ENCODE measurements at places on chromosomes 1 and 21.

GRCh38 chr21:27519361-27519760 is 552.5 kb upstream of the ADAMTS5 start:
- DNase-seq, result peak; percentile 92

DNA sequence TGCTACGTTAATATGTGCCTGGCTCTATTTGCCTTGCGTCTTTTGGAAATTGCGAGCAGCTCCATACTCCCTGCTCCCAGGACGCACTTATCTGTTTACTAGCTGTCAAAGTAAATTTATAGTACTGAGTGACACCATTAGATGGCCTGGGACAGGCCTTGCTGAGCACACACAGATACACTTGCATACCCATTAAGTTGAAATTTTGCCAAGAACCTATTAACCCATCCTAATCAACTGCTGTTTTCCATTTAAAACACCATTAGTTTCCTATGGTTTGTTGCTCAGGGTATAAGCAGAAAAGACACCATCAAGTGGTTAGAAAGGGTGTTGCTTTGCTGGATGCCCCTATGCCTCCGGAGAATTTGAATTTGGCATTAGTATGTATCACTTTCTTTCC is 187.3 kb downstream of the SLC44A5 start:
- no peak for DNase-seq

DNA sequence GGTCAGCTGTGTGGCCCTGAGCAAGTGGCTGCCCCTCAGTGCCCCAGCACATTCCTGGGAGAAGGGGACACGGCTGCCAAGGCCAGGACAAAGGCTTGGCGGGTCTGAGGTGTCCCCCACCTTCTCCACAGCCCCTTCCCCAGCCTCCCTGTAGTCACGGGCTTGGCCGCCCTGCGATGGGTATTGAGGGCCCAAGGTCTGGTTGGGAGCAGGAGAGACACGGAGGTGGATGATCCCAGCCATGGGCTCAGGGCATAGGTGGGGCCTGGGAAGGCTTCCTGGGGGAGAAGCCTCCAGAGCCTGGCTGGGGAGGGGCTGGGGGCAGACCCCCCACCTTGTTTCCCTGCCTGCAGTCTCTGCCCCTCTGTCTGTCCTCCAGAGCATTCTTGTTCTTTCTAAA is 27.0 kb downstream of the TTC39A start:
- DNase-seq, result no peak

GRCh38 chr1:203305809-203306088 is 430 bp downstream of the BTG2 start:
- DNase-seq, result no peak

GRCh38 chr1:30750731-30751291 is 6.8 kb downstream of the LAPTM5 start:
- DNase-seq, result no peak

GRCh38 chr1:193358419-193358818 is 172.0 kb upstream of the B3GALT2 start:
- DNase-seq, result no peak

DNA sequence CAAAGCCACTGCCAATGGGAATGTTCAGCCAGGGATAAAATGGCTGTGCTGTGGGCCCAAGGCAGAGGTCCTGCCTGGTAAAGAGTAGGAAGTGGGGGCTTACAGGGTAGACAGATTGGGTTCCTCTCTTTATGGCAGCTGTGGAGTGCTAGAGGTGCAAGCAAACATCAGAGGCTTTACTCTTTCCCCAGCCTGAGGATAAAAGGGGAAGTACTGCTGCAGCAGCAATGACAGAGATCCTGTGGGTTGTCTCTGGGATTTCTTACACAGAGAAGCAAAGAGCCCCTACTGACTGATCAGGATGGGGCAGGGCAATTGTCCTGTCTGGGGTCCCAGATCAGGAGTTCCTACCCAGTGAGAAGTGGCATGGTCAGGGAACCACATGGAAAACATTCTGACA is 54.2 kb downstream of the DRAM2 start:
- DNase-seq, result no peak

GRCh38 chr1:77925518-77925917 is 37.1 kb downstream of the NEXN start:
- no peak for DNase-seq

DNA sequence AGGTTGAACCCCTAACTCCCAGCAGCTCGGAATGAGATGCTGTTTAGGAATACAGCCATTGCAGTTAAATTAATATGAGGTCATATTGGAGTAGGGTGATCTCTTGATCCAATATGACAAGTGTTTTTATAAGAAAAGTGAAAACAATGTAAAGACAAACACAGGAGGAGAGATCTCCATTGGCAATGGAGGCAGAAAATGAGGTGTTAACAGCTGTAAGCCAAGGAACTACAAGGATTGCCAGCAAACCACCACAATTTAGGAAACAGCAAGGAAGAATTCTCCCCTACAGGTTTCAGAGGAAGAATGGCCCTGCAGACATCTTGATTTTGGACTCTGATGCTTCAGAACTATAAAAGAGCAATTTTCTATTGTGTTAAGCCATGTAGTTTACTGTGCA is 774.3 kb downstream of the MRPL39 start:
- no peak for DNase-seq

DNA sequence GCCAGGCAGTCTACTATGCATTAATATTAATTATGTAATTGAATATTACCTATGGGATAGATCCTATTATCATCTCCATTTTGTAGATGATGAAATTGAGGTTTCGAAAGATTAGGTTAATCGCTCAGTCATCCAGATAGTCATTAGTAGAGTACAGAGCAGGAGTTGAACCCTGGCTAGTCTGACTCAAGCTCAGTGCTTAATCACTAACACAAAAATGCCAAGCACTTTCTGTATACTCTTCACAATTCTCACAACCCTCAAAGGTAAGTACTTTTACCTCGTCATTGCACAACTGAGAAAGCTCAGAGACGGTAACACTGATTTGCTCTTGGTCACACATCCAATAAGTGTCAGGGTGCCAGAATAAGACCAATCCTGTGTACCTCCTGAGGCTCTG is 280.2 kb upstream of the PLXNA2 start:
- no peak for DNase-seq

- DNase-seq, result peak; percentile 2
Measured at GRCh38 chr1:76998582-76999223, 131.4 kb downstream of the ST6GALNAC5 start.

DNA sequence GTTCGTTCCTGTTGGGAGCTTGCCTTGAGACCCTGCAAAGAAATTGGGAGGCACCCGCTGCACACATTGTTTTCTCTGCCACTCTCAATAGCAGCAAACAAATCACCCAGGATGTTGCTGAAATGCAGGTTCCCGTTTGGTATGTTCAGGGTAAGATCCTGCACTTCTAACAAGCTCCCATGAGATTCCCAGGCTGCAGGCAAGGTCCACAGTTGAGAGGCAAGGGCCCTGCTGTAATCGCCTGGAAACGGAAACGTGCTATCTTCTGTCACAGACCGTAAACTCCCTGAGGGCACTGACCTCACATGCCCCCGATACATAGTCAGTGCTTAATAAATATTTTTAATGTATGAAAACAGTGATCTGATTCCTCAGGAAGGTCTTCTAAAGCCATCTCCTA is 37.8 kb downstream of the XCL1 start:
- peak; percentile 21 for DNase-seq

DNA sequence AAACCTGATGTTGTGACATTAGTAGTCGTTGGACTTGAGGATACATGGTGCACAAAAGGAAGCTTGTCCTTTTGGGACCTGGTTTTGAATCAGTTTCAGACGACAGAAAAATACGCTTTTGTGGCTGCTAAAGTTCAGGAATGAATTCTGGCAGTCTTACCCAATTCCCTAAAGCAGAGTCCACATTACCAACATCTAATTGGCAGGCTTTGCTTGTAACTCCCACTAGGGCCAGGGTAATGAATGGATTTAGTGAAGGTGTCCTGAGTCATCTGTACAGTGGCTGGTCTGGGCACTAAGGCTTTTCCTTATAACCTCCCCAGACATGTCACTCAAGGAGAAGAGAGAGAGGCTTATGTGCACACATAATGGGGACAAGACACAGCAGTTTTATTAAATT is 66.2 kb upstream of the RNPC3 start:
- DNase-seq, result no peak

- no peak for DNase-seq
Measured at GRCh38 chr1:224747578-224747977, 131.5 kb downstream of the CNIH3 start.

DNA sequence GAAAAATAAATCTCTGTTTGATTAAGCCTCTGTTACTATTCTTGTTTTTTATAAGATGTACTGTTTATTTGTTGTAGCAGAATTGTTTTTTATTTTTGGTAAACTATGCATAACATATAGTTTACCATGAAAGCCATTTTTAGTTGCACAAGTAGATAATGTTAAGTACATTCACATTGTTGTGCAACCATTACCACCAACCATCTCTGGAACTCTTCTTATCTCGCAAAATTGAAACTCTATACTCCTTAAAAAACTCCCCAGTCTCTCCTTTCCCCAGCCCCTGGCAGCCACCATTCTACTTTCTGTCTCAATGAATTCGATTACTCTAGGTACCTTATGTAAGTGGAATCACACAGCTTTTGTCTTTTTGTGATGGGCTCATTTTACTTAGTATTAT is 27.4 kb upstream of the UHMK1 start:
- DNase-seq, result no peak

DNA sequence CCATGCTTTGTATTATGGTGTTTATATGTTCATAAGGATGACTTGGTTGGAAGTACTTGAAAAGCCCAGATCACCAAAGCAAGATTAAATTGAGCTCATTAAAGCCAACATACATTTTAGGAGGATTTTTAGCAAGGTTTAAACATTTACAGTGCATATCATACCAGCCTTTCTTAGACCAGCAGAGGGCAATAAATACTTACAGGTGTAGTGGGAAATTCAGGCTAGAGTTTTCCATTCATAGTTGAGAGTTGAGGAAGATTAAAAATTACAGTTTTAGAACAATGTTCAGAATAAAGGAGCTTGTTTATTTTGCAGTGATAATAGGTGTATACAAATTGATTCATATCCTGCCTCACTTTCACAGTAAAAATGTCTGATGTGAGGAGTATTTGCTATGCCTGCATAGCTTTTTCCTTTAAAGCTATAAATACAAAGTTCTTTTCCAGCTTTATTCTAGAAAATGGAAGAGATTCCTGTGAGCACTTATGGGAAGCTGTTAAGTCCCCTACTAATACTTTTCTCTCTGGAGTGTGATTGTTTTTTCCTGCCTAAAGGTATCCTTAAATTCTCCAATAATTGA is 35.3 kb downstream of the DTL start:
- peak; percentile 68 for DNase-seq

- no peak for DNase-seq
Measured at GRCh38 chr1:7716506-7716905, 54.6 kb upstream of the VAMP3 start.

- DNase-seq, result no peak
Measured at GRCh38 chr1:234218078-234218477, 155.2 kb upstream of the COA6 start.

DNA sequence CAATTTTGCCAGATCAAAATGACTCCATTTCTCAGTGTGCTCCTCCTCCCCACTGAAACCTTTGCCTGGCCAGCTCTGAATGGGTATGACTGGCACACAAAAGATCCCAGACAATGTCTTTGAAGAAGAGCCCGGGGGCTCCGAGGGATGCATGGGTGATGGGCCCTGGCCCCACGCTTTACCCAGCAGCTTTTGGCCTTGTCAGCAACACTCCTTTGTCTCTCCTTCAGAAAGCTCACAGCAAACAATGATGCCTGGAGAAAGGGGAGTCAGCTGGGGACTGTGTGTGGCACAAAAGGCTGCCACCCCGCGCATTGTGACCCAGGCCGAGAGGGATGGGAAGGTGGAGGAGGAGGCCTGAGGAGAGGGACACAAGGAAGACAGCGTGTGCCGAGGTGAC is 45.9 kb downstream of the PLXNA2 start:
- DNase-seq, result no peak

DNA sequence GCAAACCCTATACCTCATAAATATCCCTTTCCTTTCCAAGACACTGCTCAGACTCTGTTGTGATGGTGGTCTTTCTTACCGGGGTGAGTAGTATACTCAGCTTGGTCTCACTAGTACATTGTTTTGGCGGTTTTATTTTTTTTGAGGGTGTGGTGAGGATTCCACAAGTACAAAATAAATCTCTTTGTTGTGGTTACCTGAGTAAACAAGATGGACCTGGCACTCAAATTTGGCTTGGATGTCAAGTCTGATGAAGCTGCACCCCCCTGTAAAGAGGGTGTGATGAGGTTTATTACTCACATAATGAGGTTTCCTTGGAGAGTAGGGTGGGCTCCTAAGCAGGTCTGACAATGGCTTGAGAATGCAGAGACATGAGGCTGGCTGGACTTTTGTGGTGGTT is 68.2 kb upstream of the KCNJ6 start:
- DNase-seq, result no peak

- no peak for DNase-seq
Measured at GRCh38 chr1:41637367-41637766, 152.9 kb upstream of the EDN2 start.

DNA sequence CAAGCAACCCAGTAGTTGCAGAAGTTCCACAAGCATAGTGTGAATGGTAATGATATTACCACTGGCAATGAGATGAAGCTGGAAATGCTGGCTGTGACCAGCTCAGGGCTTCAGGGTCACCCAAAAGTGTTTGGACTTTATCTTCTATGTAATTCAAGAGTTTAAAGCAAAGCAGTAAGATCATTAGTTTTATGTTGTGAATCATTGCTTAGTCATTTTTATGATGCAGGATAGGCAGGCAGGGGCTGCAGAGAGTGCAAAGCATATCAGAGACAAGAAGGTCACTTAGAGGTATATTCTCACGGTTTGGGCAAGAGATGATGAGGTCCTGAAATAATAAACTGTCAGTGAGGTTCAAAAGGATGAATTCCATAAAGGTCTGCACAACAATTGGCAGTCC is 147.4 kb downstream of the OLFM3 start:
- DNase-seq, result no peak

DNA sequence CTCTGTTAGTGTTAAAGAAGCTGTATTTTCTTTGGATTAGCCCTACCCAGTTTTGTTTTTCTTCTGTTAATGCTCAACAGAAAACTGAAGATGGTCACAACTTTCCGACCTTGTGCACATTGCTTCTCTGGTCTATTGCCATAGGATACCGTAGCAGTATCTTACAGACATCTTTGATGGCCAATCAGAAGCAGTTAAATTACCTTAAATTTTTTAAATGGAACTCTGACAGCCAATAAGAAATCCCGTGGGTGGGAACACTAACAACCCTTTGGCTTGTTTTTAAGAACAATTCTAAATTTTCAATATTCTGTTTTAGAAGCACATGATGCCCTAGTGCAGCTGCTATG is 17.2 kb downstream of the NFYC start:
- peak; percentile 95 for DNase-seq

DNA sequence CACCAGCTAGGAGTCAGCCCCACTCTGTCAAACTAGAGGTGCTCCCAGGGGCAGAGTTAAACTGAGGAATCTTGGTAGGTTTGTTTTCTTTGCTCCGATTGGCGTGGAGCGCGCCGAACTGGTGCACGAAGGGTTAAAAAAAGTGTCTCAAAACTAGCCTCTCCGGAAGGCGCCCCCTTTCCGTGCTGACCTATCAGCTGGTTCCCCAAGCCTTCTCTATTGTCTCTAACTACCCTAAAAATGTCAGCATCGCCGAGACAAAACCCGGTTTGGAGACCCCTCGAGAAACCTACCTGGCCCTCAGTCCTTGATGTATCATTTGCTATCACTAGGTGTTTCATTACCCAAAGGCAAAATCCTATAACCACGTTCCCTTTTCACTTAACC is 2.2 kb downstream of the TGFB2 start:
- peak; percentile 41 for DNase-seq

Measured in mesenchymal stem cell (in vitro differentiated cells and primary cell).